ENCODE measurements at places on chromosomes 7 and 10.

- DNase-seq, result no peak
Observed at GRCh38 chr10:108899670-108900069, 1023.6 kb downstream of the XPNPEP1 start.

DNA sequence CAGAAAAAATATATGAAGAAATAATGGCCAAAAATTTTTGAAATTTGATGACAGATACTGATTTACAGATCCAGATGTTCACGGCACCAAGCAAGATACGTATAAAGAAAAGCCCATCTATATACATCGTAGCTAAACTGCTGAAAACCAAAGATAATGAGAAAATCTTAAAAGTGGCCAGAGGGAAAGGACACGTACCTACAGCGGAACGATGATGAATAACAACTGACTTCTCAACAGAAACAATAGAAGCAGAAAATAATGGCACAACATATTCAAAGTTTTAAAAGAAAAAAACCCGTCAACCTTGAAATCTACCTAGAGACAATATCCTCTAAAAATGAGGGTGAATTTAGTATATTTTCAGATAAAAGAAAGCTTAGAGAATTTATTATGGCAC lies 31.9 kb downstream of the IL2RA start:
- DNase-seq, result no peak

- no peak for DNase-seq
Observed at GRCh38 chr10:3235996-3236510, 63.5 kb upstream of the PITRM1 start.

DNA sequence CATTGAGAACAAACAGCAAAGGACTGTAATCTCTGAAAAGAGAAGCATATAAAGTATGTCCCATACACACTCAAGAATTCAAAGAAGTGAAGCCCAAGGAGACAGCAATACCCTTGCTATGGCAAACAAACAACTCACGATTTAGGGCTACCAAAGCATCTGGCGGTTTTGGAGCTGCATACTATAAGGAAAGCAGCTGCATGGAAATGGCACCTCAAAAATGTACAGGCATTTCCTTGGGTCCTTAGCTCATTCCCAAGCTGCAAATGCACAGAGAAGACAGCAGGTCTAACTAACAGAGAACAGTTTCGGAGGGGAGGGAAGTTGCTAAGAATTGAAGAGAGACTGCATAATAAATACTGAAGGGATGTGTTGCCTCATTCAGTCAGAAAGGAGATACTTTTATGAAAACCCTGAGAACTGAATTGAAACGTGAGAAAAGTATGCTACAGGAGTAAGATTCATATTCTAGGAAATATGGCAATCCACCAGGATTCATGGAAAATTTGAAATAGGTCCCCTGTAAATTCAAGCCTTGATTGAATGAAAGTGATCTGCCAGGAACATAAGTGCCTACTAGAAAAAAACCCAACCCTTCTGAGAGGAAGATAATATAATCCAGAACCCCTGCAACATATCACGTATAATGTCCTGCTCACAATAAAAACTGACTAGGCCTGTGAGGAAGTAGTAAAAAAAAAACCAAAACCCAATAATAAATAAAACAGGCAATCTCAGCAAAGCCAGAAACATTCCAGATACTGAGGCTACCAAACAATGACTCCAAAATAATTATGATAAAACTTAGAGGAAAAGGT lies 36.4 kb downstream of the CUBN start:
- DNase-seq, result no peak

DNA sequence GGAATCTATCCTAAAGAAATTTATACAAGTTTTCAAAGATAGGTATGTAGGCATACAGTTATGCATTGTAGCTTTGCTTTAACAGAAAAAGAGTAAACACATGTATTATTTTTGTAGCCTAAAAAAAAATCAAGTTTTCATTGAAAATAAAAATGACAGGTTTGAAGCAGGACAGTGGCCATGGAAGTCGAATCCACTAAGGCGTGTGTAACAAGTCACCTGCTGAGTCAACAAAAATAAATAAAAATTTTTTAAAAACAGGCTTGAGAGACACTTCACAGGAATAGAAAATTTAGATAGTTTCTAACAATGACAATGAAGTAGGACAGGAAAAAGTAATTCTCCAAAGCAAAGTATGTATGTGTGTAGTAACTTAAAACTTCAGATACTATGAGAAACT lies 8.5 kb upstream of the GOT1 start:
- DNase-seq, result no peak

DNA sequence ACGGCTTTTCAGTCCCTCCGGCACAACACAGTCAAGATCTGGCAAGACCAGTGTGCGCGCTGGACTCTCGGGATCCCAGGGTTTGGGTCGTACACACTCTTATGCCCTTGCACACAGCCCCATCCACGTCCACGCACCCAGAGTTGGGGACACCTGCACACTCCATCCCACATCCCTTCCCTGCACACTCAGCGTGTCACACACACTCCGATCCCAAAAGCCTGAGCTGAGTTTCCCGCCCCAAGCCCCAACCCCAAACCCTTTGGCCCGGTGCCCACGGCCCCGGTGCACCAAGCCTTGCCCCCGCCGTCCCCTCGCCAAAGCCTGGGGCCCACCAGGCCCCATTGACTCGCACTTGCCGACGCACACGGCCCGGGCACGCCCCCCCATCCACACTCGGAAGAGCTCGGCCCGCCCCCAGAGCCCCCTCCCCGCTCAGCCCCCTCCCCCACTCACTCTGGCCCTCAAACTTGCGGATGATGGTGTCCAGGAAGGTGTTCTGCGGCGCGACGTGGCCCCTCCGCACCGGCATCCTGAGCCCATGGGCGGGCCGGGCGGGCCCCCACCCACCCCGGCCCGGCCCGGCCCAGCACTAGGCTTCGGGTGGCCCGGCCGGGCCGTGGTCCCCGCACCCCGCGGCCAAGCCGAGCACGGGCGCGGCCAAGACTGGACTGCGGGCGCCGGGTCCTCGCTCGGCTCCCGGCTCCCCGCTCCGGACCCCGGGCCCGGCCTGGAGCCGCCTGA lies 567 bp downstream of the KCNH2 start:
- DNase-seq, result no peak

GRCh38 chr10:31063841-31064240 lies 32.2 kb upstream of the ZNF438 start:
- DNase-seq, result no peak

GRCh38 chr7:86784765-86785164 lies 141.1 kb downstream of the GRM3 start:
- DNase-seq, result no peak

- no peak for DNase-seq
Observed at GRCh38 chr10:74081941-74082718, 68.5 kb downstream of the AP3M1 start.

GRCh38 chr7:104123786-104124185 lies 84.0 kb downstream of the ORC5 start:
- no peak for DNase-seq

- DNase-seq, result no peak
Observed at GRCh38 chr7:124276005-124276622, 243.2 kb upstream of the TMEM229A start.

- peak; percentile 69 for DNase-seq
Observed at GRCh38 chr7:1919539-1920265, 249.6 kb downstream of the ELFN1 start.

GRCh38 chr7:8320174-8320573 lies 58.2 kb upstream of the ICA1 start:
- DNase-seq, result no peak

DNA sequence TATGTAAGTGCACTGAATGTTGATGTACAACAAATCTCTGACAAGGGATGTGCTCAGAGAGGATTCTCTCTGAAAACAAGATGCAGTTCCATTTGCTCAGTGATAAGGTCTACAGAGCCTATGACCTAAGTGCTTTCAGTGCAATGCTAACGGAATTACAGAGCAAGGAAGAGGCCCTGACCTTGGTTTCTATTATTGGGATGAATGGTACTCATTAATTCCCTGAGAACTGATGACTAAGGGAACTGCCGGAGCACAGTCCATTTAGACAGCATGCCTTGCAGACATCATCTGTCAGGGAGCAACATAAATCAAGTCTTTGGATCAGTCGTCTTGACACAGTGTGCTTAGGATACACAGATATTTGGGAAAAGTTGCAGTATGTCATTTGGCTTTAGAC lies 340.8 kb downstream of the PHTF2 start:
- no peak for DNase-seq

DNA sequence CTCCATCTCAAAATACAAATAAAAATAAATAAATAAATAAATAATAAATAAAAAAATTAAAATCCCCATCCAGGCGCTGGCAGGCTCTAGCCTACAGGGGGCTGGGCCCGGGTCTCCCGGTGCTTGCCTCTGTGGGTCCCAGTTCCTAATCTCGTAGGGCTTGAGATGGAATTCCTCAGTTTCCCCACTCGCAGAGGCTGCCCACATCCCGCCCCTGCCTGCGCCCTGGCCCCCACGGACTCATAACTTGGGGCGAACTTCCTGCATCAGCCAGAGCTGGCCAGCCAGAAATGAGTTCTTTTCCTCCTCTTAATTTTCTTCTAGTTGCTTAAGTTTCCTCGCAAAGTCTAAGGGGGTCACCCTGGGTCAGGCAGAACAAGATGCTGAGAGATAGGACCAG lies 22.0 kb upstream of the SRRM3 start:
- DNase-seq, result no peak

DNA sequence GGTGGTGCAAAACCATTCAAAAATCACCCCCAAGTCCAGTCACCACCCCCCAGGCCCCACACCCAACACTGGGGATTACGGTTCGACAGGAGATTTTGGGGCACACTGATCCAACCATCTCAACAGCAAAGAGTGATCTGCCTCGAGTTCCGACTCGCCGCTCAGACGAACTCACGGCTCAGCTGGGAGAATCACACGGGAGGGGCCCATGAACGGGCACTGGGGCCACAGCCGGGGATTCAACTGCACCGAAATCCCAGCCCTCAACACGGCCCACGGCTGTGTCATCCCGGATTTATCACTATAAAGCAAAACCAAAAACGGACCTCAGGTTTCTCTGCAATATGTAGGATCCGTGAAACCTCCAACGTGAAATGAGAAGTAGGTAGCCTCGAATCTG lies 460.0 kb downstream of the DNAJB6 start:
- DNase-seq, result no peak

DNA sequence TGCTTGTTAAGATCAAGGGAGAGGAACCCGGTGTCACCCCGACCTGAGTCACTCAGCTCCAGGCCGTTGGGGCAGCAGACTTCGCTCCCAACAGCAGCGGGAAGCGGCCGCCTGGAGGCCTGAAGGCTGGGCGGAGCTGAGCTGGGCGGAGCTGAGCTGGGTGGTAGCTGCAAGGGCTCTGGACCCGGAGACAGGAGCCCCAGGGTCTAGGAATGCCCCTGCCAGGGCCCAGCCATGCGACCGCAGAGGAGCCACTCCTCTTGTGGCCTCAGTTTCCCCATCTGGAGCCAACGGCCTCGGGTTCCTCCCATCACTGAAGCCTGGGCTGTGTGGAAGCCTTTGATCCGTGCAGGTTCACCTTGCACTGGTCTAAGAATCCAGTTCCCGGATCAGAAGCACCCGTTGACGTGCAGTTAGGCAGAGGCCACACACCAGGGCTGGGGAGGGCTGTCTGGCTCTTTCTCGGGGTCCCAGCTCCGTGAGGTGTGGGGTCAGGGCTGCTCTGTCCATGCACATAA lies 21.9 kb upstream of the DPYSL4 start:
- no peak for DNase-seq

- no peak for DNase-seq
Observed at GRCh38 chr7:3201306-3201705, 99.7 kb upstream of the SDK1 start.

- DNase-seq, result no peak
Observed at GRCh38 chr7:155058896-155059295, 11.2 kb upstream of the HTR5A start.

DNA sequence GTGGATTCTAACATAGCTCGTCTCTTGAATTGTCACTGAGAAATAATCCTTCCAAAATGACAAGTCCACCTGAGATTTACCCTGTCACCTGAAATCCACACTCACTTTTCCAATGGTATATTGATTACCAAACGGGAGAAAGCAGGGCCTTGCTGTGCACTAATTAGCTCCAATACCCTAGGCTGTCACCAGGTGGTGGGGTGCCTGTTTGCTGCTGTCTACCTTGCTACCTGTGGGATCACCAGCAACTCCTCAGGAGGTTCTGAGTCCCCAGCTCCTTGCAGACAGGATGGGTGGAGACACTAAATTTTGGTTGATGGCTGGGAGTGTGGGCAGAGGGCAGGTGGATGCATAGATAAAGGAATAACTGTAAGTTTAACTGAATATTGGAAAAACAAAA lies 237.2 kb upstream of the ZNF32 start:
- DNase-seq, result no peak

GRCh38 chr10:22560913-22561239 lies 153.5 kb downstream of the PIP4K2A start:
- DNase-seq, result no peak

Data from dorsolateral prefrontal cortex (tissue), 122 donors.